Activated CD4-positive, alpha-beta T cell treated with anti-CD3 and anti-CD28 coated beads, Interleukin-2, amount 10 ng/mL, durations not matched to agents 7 days and 5 days (primary cell): ENCODE measurements at places on chromosomes 7 and 10. TPM values are rescaled to one million over a fixed set of nuclear protein-coding genes. Genes with fewer than 3 reads are reported as not detected.

DNA sequence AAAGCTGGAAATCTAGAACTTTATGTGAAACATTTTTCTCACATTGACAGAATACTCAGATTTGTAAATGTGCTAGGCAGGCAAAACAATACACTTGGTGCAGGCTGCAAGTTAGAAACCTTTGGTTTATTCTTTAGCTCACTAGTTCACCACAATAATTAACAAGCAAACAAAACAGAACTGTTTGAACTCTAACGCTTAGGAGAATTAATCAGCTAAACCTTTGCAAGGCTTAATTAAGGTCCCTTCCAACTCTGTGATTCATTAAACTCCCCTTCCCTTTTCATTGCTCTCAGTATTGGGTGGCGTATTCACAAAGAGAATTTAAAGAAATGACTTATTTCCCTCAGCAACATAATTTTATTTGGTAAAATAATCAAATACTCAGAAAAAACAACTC is 99.0 kb downstream of the PON1 start:
- DNase-seq, result no peak
- no peaks in the 10 kb centered on the region for H3K4me1 ChIP-seq
- H3K27me3 ChIP-seq, result peaks cover 2% of the 10 kb centered on the region
- H3K27ac ChIP-seq, result no peak overlapping the region
- no peak overlapping the region for H3K4me3 ChIP-seq

- H3K27me3 ChIP-seq, result peaks cover 16% of the 10 kb centered on the region
- H3K4me3 ChIP-seq, result no peak overlapping the region
- DNase-seq, result no peak
Measured at GRCh38 chr10:98006266-98006665, 24.2 kb downstream of the CRTAC1 start.

DNA sequence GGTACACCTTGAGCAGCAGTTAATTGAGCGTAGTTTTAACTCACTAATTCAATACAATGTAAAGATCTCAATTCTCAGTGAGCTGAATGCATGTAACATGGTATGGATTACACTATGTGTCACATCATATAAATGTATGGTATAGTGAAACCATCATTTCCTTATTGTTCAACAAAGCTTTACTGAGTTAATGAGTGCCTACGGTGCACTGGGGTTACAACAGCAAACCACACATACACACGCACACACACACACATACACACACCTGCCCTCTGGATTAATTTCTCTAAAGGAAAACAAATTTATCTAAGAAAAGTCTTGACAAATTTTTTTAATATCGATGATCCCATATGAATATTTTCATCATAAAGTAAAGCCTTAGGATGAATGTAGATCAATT is 369.1 kb downstream of the MALRD1 start:
- H3K27ac ChIP-seq, result no peak overlapping the region
- no peak overlapping the region for H3K4me3 ChIP-seq
- no peaks in the 10 kb centered on the region for H3K27me3 ChIP-seq
- H3K4me1 ChIP-seq, result no peaks in the 10 kb centered on the region
- no peaks in the 10 kb centered on the region for H3K36me3 ChIP-seq

GRCh38 chr7:131098527-131098926 is 229.1 kb upstream of the MKLN1 start:
- H3K4me3 ChIP-seq, result no peak overlapping the region
- peaks cover 35% of the 10 kb centered on the region for H3K4me1 ChIP-seq

DNA sequence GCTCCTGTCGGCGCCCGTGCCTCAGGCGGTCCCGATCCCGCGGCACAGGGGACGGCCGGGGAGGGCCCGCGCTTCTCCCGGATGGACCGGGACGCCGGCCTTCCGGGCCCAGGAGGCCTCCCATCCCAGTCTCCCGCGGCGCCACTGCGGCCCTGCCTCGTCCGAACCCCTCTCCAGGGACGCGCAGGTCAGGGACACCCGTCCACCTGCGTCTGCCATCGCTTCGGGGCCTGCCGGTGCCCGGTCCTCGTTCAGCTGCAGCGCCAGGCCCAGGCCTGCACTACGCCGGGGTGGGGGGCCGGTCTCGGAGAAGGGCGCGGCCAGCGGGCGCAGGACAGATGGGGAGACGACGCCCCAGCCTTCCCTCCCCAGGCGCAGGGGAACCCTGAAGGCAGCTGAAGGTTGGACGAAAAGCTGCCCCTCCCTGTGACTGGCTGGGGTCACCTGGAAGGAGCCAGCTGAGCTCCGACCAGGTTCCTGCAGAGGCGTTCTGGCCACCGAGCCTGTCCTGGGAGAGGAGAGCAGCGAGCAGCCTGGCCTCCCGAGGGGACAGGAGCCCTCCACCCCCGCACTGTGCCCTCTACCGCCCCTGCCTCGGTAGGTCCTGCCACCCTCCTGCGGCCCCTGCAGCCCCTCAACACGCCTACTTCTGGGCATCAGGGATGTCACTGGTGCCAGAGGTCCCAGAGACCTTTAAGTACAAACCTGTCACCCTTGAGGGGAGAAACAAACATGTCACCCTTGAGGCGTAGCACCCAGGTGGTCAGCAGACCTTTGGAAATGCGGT is 84.3 kb downstream of the LANCL2 start:
- H3K4me1 ChIP-seq, result peaks cover 13% of the 10 kb centered on the region
- H3K27ac ChIP-seq, result no peak overlapping the region
- DNase-seq, result no peak
- no peaks in the 10 kb centered on the region for H3K27me3 ChIP-seq

DNA sequence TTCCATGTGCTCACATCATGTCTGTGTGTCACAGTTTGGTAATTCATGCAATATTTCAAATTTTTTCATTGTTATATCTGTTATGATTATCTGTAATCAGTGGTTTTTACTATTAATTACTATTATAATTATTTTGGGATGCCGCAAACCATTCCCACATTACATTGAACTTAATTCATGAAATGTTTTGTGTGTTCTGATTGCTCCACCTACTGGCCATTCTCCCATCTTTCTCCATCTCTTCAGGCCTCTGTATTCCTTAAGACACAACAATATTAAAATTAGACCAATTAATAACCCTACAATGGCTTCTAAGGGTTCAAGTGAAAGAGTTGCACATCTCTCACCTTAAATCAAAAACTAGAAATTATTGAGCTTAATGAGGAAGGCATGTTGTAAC is 398.5 kb downstream of the PCDH15 start:
- no peaks in the 10 kb centered on the region for H3K36me3 ChIP-seq
- no peak overlapping the region for H3K4me3 ChIP-seq
- no peak for DNase-seq
- no peak overlapping the region for H3K27ac ChIP-seq
- H3K4me1 ChIP-seq, result no peaks in the 10 kb centered on the region
- no peaks in the 10 kb centered on the region for H3K27me3 ChIP-seq

DNA sequence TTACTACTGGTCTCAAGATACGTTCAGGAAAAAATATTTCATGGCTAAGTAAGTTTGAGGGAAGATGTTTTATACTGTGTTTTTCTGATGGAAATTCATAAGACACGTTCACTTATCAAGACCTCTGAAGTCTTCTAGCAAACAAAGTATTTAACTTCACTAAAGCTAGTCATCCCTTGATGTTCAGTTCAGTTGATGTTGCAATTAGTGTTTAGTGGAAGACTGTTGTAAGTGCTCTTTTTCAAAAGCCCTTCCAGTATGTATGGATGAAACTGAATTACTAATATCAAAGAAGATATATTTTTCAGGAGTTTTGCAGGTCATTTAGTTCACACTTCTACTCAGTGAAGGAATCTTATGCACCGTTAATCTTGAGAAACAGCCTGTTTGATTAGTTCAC is 25.1 kb downstream of the CUL1 start:
- no peak for DNase-seq
- H3K27ac ChIP-seq, result no peak overlapping the region
- peaks cover 7% of the 10 kb centered on the region for H3K36me3 ChIP-seq
- no peaks in the 10 kb centered on the region for H3K27me3 ChIP-seq

GRCh38 chr10:132738454-132739224 is 47.3 kb downstream of the NKX6-2 start:
- no peaks in the 10 kb centered on the region for H3K27me3 ChIP-seq
- no peaks in the 10 kb centered on the region for H3K4me1 ChIP-seq
- H3K36me3 ChIP-seq, result no peaks in the 10 kb centered on the region
- H3K4me3 ChIP-seq, result no peak overlapping the region

DNA sequence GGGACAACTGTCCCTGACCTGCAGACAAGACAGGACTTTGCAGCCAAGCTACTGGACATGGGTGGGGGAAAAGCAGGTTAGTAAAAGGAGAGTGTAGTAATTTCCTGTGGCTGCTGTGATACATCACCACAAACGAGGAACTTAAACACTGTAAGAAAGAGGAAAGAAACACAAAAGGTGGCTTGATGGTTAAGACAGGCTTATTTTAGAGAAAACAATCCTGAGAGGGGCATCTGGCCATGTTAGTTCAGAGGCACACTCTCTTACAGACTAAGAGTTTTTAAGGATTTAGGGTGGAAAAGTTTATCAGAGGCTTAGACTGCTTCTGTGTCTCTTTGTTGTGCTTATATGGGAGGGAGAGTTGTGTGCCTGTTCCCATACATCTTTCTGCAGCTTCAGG is 667.0 kb downstream of the TYW1 start:
- no peaks in the 10 kb centered on the region for H3K36me3 ChIP-seq
- no peaks in the 10 kb centered on the region for H3K4me1 ChIP-seq
- no peak for DNase-seq
- H3K27ac ChIP-seq, result no peak overlapping the region
- H3K27me3 ChIP-seq, result no peaks in the 10 kb centered on the region

UCN3 gene
- not detected for total RNA-seq

NYAP1 gene
- total RNA-seq, result 0.23 TPM

FKBP6 gene
- total RNA-seq, result not detected

PIK3CG gene
- 42.9 TPM for total RNA-seq

ACSM6 gene
- not detected for total RNA-seq

CRPPA gene
- 0.60 TPM for total RNA-seq
